ENCODE measurements at places on chromosomes 12 and 14. TPM values are rescaled to one million over a fixed set of nuclear protein-coding genes. Genes with fewer than 3 reads are reported as not detected.

GUCY2C gene
- total RNA-seq = 0.13 TPM

DNA sequence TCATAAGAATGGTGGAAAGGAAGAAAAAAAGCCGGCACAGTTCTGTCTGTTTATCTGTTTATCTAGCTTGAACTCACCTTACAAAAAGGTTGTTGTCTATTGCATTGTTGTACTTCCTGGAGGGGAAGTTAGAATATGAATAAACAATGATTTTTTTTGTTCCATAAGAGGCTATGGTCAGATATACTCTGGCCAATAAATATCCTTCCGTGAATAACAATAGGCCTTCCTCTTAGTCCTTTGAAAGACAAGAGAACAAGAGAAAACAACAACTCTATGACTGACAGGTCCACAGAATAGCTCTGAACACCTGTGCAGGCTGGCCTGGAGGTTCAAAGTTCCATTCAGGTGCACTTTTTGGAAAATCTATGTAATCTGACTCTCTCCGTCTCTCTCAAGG is 192.8 kb upstream of the KRR1 start:
- DNase-seq = no peak

HCAR3 gene
- not detected for total RNA-seq

DNA sequence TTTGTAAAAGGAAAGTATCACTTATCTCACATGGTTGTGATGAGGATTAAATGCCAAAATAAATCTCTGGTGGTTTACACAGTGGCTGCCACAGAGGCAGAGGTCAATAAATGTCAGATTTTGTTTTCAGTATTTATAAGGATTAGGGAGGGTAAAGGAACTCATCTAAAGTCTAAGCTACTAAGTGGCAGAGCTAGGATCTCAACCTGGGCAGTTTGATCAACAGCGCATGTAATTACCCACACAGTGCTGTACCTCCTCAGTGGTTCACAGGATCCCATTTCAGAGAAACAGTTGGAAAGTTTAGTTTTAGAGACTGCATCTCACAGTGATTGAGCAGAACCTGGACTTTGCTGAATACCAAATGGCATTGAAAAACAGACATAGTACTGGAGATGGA is 44.9 kb upstream of the RIC8B start:
- DNase-seq = no peak

DNA sequence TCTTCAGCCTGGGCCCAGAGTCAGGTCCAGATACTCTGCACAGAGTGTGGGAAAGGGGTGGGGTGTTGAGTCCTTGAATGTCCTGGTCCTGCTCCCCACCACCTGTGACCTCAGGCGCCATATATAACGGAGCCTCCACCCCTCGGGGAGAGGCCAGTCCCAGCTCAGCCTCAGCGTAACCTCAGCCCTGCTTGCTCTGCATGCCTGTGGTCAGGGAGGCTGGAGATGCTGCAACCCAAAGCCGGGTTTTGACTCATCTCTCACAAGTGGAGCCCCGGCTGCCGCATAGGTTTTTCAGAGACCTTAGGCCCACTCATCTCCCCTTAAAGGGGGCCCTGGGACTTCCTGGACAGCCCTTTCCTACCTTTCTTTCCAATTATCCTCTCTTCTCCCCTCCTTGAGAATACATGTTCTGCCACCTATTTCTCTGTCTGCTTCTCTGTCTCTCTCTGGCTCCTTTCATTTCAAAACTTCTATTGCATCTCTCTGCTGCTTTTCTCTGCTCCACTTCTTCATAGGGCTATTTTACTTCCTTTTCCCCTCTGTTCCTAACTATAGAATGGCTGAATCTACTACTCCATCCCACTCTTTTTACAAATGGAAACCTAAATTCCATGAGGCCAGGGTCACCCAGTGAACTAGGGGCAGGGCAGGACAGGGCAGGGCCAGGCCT is 1.2 kb downstream of the ITGB7 start:
- DNase-seq = no peak

- DNase-seq = no peak
Measured at GRCh38 chr14:68795597-68796417, 2.9 kb upstream of the ZFP36L1 start.

SERPINA12 gene
- not detected for total RNA-seq

GRCh38 chr12:1099158-1099557 is 108.1 kb downstream of the ERC1 start:
- DNase-seq = no peak

GRCh38 chr12:95815632-95816212 is 25.2 kb upstream of the NTN4 start:
- DNase-seq = no peak

CEP290 gene
- 14.6 TPM for total RNA-seq

FOXN4 gene
- total RNA-seq = 0.08 TPM

DNA sequence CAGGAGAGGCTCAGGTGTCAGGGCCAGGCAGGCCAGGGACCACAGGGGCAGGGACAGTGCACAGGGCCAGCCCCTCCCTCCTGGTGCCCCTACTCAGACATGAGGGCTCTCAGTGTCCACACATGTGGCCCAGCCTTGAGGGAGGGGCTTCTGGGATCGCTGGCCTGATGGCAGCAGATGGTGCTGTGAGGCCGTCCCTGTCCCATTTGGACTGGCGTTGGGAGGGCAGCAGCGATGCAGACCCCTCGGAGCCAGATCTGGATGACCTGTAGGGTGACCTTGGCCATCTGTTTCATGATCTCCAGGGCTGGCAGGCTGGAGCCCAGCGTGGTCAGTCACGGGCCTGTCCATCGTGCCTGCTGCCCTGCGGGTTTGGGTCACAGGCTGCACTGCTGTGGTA is 377.6 kb downstream of the TMEM121 start:
- no peak for DNase-seq

DNA sequence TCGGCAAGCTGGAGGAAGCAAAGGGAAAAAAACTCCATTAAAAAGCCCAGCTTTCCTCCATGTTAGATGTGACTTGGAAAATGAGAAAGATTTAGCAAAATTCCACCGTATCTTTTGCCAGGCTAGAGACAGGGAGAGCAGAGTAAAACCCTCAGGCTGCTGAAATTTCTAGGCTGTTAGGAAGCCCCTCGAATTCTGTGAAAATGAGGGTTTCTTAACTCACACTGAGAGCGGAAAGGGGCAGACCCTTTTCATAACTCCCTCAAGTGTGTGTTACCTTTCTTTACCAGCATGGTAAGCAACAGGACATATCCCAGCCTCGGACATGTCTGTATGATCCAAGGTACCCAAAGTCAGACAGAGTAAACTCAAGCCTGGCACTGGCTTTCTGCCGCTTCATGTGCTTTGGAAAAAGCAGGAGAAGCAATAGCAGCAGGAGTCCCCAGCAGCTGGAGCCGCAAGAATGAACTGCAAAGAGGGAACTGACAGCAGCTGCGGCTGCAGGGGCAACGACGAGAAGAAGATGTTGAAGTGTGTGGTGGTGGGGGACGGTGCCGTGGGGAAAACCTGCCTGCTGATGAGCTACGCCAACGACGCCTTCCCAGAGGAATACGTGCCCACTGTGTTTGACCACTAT is at the start of gene RHOJ:
Gene RHOJ (plus strand): TSS at position 37 of the 637 bp plus-strand sequence. CDS start 427 bp downstream, at position 464.
- no peak for DNase-seq

KRT82 gene
- total RNA-seq = not detected

- DNase-seq = no peak
Measured at GRCh38 chr14:59182641-59183040, 5.8 kb upstream of the DAAM1 start.

WSCD2 gene
- 0.64 TPM for total RNA-seq

DNA sequence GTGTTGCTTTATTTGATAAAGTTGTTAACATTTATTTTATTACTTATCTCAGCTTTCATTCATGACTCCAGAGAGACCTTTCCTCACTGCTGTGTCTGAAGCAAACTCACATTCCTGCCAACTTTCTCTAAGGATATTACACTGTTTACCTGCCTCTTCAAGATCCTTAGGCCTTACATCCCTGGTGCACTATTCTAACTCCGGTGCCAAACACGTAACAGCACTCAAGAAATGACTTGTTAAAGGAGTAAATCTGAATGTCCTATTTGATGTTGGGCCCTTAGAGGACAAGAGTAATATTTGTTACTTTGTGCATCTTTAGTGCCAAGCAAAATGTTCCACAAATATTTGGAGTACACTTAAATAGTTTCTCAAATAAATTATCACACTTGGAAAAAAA is 324.1 kb upstream of the FLRT2 start:
- no peak for DNase-seq

DNA sequence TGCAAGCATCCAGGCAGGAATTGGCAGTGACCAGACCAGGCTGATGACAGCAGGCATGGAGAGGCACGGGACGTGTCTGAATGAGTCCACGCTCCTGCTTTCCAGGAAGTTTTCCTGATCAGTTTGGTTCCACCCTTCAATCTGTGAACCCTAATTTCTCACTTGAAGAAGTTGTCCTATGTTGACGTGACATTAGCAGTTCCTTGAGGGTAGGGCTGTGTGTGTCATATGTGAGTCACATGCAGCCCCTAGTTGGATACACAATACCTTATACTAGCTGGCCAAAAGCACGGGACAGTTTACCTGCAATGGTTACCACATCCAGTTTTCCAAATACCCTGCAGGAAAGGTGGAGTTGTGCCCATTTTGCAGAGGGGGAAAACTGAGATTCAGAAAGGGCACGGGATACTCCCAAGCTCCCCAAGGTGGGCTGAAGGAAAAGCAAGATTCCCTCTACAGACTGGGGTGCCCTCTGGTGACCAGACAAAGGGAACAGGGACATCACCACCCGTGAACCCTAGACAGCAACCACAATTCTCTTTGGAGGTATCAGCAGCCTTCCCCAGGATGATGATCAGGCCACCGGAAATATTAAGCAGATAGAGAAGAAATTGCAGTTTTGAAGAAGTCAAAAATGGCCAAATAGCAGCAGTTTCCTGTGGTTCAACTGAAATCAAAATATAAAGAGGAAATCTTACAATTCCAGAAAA is 194.5 kb downstream of the PHETA1 start:
- DNase-seq = peak; percentile 2

DNA sequence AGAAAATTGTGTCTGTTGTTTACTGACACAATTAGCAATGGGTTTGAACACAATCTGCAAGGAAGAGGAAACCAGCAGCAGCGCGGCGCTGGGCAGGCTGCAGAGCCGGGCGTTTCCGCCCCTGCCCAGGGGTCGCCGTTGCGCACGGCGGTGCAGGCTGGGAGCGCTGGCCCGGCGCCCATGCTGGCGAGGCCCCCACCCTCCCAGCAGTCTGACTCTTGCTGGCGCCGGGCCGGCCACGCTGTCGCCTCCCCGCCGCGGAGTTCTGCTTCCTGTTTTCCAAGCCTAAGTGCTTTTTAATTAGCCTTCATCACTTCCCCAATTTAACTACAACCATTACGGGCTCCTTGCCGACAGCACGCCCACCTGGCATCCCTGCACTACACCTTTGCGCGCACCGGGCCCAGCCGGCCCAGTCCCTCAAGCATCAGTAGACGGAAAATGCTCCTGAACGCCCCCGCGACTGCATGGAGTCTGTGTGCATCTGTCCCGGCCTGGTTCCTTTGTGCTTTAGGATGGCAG is 212.1 kb downstream of the GXYLT1 start:
- no peak for DNase-seq

DNA sequence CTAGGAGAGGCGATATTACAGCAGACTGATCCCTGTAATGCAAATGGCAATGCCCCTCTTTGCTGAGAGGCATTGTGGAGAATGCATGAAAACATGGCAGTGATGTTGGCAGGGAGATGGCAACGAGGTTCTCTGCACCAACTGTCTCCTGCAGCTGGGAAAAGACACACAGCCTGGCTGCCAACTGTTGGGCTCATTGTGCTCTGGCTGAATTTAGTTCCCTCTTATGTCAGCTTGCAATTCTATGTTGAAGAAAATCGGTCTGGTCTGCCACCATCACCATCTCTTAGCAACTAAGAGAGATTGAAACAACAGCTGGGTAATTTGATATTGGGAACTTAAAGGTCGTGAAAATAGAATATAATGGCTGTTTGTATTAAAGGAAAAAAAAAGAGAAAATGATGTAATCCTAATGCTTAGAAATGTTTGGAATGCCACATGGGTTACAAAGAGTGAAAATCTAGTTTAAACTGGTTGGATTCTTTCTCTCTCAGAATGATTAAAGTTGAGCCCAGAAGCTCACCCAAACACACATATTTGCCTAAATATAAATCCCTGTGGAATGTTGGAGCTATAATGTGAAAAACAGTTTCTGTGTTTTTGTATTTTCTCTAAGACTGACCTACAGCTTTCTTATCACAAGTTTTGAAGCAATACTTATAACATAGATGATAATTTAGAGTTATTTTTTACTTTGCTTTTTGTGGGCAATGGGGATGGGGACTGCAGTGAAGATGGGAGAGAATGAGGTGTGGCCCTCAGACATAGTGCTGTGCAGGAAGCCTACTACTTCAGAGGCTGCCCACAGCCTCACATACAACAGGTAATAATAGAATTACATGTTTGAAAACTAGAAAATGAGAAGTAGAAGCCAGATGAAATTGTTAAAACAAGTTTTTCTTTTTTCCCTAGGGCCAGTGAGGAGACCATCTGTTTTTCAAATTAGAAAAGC is 143.7 kb downstream of the AKAP6 start:
- no peak for DNase-seq

- DNase-seq = no peak
Measured at GRCh38 chr14:73452341-73453186, 5.8 kb downstream of the NUMB start.

PTGDR gene
- total RNA-seq = not detected

DNA sequence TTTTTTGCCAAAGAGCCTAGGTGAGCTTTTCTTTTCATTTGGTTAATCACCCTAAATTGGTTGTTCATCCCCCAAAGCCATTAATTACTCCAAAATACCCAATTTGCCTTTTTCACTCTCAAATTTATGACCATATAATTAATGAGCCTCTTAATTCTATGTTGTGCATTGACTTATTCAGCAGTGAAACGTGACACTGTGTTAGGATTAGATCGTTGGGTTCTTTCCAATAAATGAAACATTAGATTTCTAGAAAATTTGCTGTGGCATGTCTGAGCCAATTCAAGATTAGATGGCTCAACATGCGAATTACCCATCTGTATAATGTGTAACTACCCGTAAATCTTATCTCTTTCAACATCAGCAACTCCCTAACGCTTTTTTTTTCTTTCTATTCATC is 273.4 kb downstream of the BMP4 start:
- DNase-seq = no peak

NXPH4 gene
- 2.1 TPM for total RNA-seq

DNA sequence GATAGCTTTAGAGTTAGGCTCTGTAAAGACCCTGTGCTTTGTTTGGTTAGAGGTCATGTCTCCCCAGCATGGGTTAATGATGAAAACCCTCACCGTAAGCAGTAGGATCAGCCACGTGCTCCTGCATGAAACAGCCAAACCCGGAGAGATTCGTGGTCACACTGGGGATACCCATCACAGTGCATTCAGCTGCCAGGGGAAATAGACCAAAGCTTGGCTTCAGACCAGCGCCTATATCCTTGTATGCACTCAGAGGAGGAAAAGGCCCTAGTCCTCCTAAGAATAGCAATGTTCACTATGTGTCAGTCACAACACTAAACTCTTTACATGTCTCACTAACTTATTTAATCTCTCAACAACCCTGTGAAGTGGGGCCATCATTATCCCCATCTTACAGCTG is 16.3 kb downstream of the SPX start:
- no peak for DNase-seq

- DNase-seq = no peak
Measured at GRCh38 chr12:100372853-100373640, 16.2 kb downstream of the SLC17A8 start.

Measured in Panc1 (cell line).